Upper lobe of left lung (tissue), 6 donors: ENCODE measurements at places on chromosomes 4 and X.

DNA sequence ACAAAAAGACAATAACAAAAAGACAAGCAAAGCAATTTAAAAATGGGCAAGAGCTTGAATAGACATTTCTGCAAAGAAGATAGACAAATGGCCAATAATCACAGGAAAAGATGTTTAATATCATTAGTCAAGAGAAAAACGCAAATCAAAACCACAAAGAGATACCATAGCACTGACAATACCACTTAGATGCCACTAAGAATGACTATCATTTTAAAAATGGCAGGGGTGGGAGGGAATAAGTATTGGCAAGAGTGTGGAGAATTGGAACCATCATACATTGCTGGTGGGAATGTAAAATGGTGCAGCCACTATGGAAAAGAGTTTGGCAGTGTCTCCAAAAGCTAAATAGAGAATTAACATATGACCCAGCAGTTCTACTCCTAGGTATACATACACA, 15.1 kb upstream of the EXOC1 start:
- DNase-seq, result no peak

- no peak for DNase-seq
Measured at GRCh38 chr4:77385124-77385969, 220.3 kb upstream of the CXCL13 start.

GRCh38 chrX:139932073-139932900, 566 bp downstream of the ATP11C start:
- DNase-seq, result peak; percentile 51

DNA sequence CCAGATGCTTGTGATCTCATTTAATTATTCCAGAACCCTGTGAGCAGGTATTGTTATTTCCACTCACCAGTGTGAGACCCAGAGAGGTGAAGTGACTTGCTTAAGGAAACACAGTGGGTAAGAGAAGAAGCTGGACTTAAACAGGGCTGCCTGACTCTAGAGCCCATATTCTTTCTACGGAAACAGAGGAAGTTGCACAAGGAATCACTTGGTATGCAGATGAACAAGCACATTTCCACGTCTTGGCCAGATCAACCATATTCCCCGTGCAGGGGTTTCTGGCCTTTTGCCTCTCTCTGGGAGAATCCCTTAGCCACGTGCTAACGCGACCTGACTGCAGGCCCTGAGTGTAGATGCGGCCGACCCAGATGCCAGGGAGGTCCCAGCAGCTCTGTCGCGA, 195.5 kb upstream of the ATP6AP2 start:
- no peak for DNase-seq

DNA sequence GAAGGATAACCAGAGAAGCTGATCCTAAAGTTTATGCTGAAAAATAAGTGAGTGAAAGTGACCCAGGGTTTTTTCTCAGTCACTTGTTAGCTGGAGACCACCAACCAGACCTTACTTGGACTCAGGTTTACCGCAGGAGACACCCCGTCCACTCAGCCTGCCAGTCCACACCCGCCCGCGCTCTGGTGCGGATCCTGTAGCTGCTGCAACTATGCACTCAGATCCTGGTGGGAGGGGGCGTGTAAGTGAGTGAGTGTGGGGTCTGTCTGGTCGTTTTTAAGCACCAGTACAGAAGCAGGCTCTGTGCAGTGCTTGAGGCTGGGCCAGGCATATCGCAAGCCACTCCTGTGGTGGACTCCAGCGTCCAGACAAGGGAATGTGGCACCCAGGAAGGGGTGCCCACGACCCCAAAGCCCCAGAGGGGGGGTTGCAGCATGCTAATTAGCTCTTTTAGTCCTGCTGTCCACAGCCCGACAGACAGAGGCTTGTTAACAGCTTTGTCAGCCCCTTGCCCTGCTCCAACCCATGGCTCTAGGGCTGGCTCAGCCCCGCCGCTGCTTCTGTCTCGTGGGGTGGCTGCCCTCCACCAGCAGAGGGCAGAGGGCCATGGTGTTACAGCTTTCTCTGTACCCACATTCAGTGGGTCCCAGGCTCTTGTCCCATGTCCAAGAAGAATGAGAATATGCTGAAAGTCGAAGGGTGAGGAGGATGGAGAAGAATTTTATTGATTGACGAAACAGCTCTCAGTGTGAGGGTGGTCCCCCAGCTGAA, 40.4 kb upstream of the PPP1R2C start:
- DNase-seq, result peak; percentile 22

DNA sequence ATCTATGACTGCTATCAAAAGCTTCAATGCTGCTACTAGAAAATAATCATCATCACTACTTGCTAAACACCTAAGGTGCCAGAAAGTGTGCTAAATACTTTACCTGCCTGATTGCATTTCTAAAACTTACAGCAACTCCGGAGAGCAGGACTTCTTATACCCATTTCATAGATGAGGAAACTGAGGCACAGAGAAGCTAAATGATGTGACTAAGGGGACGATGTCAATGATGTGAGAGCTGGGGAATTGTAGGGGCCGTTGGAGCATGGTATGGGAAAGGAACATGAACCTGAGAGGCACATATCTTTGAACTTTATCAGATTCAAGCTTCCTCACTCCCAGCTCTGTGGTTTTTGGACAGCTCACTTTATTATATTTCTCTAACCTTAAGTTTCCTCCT, 38.7 kb downstream of the CCKAR start:
- DNase-seq, result no peak

- no peak for DNase-seq
Measured at GRCh38 chrX:142831961-142832530, 193.7 kb upstream of the SPANXN4 start.

GRCh38 chrX:151896734-151897474, 15.8 kb upstream of the MAGEA4 start:
- no peak for DNase-seq

- no peak for DNase-seq
Measured at GRCh38 chr4:38904090-38904666, 36.6 kb downstream of the FAM114A1 start.

DNA sequence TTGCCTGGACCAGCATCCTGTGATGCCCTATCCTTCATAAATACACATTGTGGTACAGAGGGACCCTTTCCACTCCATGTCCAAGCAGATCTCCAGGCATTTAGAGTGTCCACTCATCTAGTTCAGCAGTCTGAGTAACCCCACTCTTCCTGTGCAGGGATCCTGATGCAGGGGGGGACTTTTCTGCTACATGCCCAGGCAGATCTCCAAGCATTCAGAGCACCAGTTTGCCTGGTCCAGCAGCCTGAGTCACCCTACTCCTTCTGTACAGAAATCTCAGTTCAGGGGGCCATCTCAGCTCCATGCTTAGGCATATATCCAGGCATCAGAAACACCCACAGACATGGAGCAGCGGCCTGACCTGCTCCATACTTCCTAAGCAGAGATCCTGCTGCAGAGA, 1089.8 kb downstream of the FAT4 start:
- DNase-seq, result no peak

DNA sequence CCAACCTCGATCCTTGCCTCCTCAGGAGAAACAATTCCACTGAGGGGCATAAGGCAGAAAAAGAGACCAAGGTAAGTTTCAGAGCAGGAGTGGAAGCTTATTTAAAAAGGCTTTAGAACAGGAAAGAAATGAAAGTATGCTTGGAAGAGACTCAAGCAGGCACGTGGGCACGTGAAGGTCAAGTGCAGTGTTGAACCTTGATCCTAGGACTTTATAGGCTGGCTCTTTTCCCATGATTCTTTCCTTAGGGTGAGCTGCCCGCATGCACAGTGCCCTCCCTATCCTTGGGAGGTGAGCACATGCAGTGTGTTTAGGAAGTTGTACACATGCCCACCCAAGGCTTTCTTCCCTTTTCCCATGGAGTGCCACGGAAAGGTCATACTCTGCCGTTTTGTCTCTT, 4.0 kb upstream of the PI4K2B start:
- DNase-seq, result no peak

DNA sequence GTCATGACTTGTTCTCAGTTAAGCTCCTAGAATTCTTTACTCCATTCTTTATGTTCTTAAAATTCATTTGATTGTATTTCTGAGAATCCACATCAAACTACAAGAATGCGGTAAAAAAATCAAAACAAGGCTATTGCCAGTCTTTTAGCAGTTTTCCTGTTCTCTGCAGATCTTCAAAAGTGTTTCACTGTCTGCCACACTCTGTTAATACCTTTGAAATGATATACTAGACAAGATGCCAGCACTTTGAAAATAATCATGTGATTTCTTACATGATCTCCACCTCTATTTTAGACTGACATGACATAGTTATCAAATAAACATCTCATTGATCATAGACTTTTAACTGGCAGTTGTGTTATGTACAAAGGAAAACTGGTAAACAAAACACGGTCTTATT, 30.1 kb upstream of the GPRIN3 start:
- no peak for DNase-seq

- peak; percentile 19 for DNase-seq
Measured at GRCh38 chrX:18278449-18278848, 57.8 kb upstream of the BEND2 start.

DNA sequence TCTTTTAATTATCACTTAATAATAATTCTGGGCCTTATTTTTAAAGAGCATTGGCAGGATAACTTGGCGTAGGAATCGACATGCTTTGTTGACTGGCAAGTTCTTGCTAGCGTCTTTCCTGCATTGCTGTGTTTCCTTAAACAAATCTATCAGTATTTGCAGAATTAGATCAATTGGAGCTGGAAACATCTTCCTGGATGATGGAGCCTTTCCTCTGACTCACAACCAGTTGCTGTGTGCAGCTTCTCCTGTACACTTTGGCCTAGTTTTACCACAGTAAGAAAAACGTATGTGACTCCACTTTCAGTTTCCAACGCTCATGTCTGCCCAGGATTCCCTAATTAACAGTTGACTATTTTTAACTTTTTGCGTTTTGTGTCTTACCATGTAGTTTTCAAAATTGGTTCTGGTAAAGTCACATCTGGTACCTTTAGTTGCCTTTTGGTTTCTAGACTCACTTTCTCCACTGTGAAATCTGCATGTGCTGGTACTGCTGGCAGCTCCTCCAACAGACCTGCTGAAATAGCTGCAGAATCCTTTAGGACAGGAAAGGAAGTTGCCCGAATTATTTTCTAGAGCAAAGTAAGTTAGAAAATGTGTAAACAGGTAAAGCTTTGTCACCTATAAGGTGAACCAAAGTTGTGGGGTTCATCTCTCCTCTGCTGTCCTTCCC, 553.2 kb upstream of the FAT1 start:
- DNase-seq, result no peak

DNA sequence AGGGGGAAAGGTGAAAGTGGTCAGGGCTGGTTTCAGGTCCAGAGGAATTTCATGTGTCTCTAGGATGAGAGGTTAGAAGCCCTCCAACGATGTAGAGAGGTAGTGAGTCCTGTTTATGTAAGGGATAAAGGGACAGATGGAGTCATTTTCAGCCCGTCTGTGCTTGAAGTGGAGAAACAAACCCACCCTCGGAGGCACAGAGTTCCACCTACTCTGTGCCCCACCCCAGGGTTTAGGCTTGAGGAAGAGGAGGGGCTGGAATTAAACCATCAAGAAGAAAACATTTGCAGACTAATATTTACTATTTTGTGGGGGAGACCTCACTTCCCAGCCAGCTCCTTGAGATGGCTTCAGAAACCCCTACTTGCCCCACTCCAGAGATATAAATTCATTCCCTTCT, 868 bp upstream of the GNL3L start:
- DNase-seq, result no peak

DNA sequence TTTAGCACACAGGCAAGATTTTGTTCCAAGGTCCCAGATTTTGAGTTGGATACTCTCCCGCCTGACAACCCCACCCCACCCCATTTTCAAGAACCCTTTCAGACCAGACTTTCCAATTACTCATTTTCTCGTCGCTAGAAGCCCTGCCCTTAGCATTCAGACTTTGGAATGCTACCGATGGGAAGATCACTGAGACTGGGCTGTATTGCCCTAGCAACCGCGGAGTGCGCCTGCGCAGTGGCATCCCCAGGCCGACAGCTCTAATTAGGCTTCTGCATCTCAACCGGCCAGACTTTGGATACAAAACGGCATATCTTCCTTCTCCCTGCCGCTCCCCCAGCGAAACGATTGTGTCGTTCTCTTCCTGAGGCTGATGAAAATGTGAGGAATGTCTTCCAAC, 3.4 kb downstream of the MAGEE2 start:
- DNase-seq, result peak; percentile 82
